ENCODE measurements at places on chromosomes 3 and 15.

GRCh38 chr3:9947025-9947995, 4.9 kb downstream of the PRRT3 start:
- DNase-seq, result no peak

GRCh38 chr15:98728811-98729160, 80.4 kb downstream of the IGF1R start:
- no peak for DNase-seq

DNA sequence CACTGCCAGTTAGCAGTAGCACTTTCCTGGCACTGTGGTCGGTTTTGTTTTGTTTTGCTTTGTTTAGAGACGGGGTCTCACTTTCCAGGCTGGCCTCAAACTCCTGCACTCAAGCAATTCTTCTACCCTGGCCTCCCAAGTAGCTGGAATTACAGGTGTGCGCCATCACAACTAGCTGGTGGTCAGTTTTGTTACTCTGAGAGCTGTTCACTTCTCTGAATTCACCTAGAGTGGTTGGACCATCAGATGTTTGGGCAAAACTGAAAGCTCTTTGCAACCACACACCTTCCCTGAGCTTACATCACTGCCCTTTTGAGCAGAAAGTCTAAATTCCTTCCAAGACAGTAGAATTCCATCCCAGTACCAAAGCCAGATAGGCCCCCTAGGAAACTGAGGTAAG, 22.6 kb downstream of the CLDN18 start:
- DNase-seq, result no peak

DNA sequence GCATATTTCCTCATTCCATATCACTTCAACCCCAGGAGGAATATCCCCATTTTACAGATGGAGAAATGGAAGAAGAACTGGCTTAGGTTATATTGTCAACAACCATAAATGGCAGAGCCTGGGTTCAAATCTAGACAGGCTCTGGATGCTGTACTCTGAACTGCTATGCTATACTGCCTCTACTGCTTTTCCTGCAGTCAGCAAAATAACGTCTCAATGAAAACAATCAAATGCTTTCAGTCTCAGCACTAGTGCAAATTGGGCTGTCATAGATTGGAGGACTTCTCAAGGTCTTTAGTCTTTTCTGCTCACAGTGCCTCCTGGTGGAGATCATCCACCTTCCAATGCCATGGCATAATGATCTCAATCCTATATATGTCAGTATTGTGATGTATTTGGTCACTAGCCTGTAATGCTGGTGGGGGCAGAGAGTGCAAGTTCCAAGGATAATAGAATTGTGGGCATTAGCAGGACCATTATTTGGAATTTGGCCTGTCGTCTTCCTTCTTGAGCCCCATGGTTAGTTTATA, 285.0 kb downstream of the CLSTN2 start:
- DNase-seq, result no peak

DNA sequence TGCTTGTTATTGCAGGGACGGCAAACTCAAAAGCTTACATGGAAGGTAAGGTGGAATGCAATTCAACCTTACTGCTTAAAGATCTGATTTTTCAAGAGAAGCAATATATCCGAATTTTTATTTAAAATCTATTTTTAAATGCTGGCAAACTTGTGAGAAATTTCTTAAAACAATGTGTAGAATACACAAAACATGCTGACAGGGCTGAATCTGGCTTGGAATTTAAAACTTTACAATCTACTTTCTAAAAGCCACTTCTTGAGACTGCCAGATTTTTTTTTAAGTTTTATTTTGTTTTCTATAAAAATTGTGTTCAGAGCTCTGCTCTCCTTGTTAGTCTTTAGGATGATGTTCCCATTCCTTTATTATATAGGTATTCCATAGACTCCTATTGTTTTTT, 146.7 kb downstream of the ADAM10 start:
- no peak for DNase-seq

- no peak for DNase-seq
Observed at GRCh38 chr15:61527836-61528580, 298.9 kb upstream of the RORA start.

Measured in NCI-H2081 treated with DMSO at 0.1 percent for 48 hours (cell line).